ENCODE measurements at places on chromosomes 12 and 14.

- no peak for DNase-seq
Observed at GRCh38 chr14:68337279-68337678, 455.6 kb downstream of the ZFP36L1 start.

DNA sequence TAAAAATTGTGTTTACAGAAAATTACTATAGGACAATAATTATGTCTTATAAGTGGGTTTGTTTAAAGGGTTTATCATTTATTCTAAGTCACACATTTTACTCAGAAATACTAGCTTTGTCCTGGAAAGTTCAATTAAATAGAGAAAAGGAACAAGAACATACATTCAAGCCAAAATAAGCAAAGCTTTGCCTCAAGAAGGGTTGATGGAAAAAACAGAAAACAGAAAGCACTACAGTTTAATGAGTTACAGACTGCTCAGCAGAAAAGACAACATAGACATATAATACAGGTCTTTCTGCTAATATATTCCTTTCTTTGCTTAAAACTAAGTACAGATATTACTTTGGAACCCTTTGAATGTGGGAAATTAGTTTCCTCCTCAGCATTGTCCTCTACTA lies 703.0 kb upstream of the LRFN5 start:
- no peak for DNase-seq

GRCh38 chr12:84464616-84465015 lies 448.0 kb downstream of the SLC6A15 start:
- no peak for DNase-seq

DNA sequence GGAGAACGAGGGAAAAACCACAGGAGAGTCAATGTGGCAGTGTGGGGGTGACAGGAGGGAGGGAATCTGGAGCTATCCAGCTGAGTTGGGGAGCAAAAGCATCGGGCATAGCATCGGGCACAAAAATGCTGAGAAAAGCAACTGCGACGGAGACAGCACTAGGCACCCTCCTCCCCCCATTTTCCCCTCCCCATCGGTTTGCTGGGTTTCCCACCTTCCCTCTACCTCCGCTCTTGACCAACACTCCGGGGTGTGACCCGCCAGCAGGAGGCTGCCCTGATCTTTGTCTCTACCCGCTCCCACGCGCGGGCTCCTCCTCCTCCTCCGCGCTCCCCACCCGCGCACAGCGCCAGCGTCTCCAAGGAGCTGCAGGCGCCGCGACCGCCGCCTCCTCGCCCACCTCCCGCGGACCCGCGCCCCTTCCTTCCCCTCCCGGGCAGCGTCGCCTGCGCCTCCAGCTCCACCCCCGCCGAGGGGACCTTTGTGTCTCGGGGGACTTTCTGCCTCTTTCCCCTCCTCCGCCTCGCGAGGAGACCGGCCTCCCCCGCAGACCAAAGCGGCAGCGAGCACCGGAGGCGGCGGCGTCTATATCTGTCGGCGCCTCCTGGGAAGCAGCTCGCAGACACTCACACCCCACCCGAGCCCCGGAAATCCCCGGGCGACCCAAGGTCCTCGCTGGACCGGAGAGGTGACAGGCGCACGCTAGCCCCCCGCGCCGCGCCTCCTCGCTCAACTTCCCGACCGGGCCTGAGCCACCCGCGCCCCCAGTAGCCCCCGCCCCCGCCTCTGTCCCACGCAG lies 920 bp downstream of the CDK17 start:
- DNase-seq, result peak; percentile 62

DNA sequence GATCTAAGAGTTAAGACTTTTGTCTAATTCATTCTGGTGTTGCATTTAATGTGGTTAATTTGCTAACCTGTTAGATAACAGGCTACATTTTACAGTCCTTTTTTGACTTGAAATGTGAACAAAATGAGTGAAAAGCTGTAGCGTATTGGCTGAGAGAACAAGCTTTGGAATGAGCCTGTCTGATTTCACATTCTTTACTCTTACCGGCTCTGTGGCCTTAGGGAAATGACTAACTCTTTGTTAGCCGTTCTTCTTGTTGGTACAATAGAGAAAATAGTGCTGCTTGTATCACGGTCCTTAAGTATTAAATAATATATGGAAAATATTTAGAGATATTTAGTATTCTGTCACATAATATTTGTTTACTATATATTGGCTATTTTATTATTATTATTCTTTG lies 1.9 kb downstream of the MNAT1 start:
- no peak for DNase-seq

GRCh38 chr12:78239544-78239943 lies 408.9 kb downstream of the NAV3 start:
- DNase-seq, result no peak

DNA sequence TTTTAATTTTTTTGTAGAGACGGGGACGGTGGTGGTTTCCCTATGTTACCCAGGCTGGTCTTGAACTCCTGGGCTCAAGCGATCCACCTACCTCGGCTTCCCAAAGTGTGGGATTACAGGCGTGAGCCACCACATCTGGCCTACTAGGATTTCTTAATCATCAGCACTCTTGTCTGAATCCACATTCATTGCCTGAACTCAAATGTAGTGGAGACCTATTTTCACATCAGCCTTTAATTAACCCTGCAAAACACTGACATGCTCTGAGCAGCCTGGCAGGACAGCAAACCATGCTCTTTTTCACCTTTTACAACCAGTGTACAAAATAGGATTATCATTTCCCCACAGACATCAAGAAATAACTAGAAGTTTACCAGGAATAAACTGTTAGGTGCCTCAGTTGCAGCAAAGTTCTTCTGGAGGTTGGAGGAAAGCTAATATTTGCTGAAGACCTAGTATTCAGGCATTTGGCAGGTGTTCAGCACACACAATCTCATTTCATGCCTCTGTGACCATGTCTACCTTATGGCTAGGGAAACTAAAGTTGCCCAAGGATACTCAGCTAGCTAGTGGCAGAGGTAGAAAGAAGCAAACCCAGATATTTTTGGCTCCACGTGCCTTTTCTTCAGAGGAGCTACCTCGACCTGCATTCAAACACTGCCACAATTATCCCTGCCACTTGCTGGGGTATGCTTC lies 37.7 kb downstream of the CFL2 start:
- DNase-seq, result no peak

GRCh38 chr12:10940389-10940788 lies 1.3 kb upstream of the TAS2R14 start:
- DNase-seq, result peak; percentile 65

DNA sequence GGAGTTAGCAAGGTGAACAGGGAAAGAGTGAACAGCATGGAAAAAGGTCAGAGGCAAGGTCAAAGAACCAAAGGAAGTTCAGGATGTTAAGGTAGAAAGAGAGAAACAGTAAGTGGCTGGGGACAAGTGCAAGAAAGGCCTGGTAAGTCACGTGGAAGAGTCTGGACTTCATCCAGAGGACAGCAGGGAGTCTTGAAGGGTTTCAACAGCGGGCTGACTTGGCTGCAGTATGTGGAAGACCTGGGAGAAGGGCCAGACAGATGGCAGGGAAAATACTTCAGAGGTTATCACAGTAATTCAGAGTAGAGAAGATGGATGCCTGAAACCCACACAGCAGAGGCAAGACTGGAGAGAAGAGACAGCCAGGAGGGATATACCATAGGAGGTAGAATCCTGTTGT lies 34.0 kb downstream of the CIT start:
- DNase-seq, result no peak

- peak; percentile 8 for DNase-seq
Observed at GRCh38 chr12:16346958-16347357, 487 bp upstream of the MGST1 start.

- no peak for DNase-seq
Observed at GRCh38 chr12:49903700-49904423, at the start of gene FAIM2. Gene FAIM2, minus strand, starts transcription at chr12:49903900. Its CDS starts 108 bp downstream, at chr12:49903792.

DNA sequence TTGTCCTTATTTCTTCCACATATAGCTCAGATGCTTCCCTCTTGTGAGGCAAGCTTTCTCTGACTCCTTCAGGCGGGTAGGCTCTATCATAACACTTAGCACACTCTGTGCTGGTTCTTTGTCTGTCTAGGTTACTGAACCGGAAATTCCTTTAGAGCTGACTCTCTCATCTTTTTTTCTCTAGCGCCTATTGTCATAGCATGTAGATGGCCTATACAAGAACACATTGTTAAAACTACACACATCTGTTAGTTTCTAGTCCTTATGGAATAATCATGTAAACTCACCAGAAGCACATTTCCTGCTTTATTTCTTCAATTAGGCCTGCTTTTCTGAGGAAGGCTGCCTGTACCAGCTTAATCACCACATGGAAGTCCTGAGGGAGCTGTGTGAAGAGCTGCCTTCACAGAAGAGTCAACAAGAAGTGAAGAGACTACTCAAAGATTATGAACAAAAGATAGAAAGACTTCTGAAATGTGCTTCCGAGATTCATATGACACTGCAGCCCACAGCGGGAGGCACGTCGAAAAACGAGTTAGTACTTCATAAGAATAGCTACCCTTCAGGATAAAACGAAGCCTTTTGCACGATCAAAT lies 143.9 kb downstream of the SYNE2 start:
- DNase-seq, result no peak

GRCh38 chr14:70641548-70642302 lies at the start of gene TTC9:
Gene TTC9, plus strand, starts transcription at chr14:70641916. Its CDS starts 214 bp downstream, at chr14:70642130.
- no peak for DNase-seq

- no peak for DNase-seq
Observed at GRCh38 chr12:21183721-21184275, 52.8 kb downstream of the SLCO1B1 start.

GRCh38 chr12:6390084-6390799 lies 6.3 kb downstream of the LTBR start:
- DNase-seq, result no peak

- no peak for DNase-seq
Observed at GRCh38 chr14:83816761-83817160, 1713.2 kb upstream of the FLRT2 start.

- DNase-seq, result no peak
Observed at GRCh38 chr12:131355361-131356245, 355.3 kb upstream of the SFSWAP start.

GRCh38 chr14:42429401-42429800 lies 822.7 kb downstream of the LRFN5 start:
- DNase-seq, result no peak

- DNase-seq, result peak; percentile 16
Observed at GRCh38 chr14:50961605-50962221, 17.4 kb upstream of the PYGL start.

GRCh38 chr12:124501112-124501561 lies 66.3 kb downstream of the NCOR2 start:
- DNase-seq, result no peak

GRCh38 chr14:103109535-103110441 lies 13.5 kb upstream of the TNFAIP2 start:
- no peak for DNase-seq

- no peak for DNase-seq
Observed at GRCh38 chr14:67491285-67491684, 2.8 kb upstream of the TMEM229B start.

GRCh38 chr12:22458298-22458937 lies 85.9 kb downstream of the C2CD5 start:
- no peak for DNase-seq

DNA sequence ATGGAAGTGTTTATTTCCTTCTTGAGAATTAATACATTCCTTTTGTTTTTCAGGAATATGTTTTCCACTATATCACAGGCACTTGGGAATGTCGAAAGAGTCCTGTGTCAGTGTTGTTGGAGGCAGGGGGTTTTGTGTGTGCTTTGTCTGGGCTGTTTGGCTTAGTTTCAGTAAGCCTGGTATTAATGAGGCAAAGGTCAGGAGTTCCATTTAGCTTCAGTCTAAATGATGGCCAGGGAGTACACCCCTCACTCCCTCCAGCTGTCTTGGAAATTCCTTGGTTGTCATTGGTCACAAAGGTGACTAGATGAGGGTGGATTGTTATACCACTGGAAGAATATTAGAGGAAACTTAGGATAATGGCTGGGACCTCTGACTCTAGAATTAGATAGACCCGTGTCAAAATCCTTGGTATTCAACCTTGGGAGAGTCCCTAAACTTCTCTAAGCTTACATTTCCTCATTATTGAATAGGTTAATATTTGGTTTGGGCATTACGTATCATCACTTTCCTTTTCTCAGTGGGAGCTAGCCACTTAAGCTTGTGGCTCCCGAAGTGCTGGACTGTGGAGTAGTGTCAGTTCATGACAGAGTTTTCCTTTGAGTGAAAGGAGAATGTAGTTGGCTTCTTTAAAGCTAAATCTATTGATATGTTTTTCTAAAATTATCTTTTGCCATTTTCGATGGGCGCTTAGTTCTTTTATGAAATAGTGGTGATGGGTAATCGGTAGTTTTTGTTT lies 5.2 kb downstream of the FRS2 start:
- DNase-seq, result peak; percentile 28

- no peak for DNase-seq
Observed at GRCh38 chr12:117912756-117913155, 56.0 kb downstream of the KSR2 start.

DNA sequence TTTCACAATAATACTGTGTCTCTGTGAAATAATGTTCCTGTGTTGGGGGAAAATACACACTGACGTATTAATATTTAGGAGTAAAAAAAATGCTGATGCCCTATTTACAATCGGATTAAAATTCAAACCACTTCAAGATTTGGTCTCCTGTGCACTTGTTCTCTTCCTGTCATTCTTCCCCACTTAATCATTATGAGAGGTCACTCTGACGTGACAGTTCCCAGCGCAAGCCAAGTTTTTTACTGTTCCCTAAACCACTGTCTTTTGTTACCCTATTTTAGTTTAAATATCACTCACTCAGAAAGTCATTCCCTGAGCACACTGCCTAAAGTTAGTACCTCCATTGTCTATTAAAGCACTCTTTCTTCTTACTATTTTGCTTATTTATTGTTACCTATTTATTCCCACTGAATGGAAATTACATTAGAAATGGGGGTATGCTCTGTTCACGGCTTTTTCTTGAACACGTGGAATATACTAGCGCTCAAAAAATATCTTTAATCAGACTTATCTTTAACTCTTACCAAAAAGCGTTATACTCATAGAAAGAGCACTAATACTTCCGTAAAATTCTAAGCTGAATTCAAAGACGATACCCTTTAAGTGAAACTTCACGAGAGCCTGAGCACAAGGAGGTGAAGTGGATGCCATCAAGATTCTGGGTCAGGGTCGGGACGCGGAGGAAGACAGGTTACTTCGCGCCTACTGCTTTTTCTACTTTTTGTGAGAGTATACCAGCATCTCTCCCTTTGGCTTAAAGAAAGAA lies 670 bp upstream of the PSMA3 start:
- DNase-seq, result peak; percentile 45

GRCh38 chr12:124527861-124528561 lies 39.4 kb downstream of the NCOR2 start:
- no peak for DNase-seq

- peak; percentile 42 for DNase-seq
Observed at GRCh38 chr14:68619790-68620574, 172.9 kb downstream of the ZFP36L1 start.

GRCh38 chr12:12505544-12506495 lies 56.8 kb downstream of the DUSP16 start:
- DNase-seq, result no peak

- DNase-seq, result no peak
Observed at GRCh38 chr12:20097626-20098025, 270.7 kb upstream of the PDE3A start.

DNA sequence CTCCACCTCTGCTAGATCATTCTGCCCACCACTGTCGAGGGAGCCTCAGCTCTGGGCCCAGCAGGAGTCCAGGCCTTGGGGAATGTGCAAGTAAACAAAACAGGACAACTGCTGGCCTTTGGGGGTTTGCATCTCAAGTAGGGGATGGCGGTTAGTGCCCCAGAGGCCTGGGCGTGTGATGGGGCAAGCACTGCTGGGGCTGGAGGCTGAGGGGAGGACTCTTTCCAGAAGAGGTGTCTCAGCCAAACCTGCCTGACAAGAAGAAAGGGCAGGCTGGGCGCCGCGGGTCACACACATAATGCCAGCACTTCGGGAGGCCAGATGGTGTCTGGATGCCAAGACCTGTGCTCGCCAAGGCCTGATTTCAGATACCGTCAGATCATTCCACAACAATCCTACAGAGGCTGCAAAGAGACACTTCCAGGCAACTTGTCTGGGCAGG lies 8.6 kb upstream of the ALDH2 start:
- no peak for DNase-seq

GRCh38 chr14:95533391-95533821 lies 1.4 kb upstream of the GLRX5 start:
- DNase-seq, result no peak
